Activated B cell treated with CpG ODN at 0.5 μM for 24 hours (primary cell): ENCODE measurements at places on chromosomes 13 and 19. TPM values are rescaled to one million over a fixed set of nuclear protein-coding genes. Genes with fewer than 3 reads are reported as not detected.

Gene PEPD
- 49.1 and 49.4 TPM in 2 replicates for total RNA-seq

Gene SIGLEC14
- total RNA-seq: 10.5 and 12.8 TPM in 2 replicates

Gene OR7A5
- not detected in 2 replicates for total RNA-seq

Gene FFAR2
- not detected in 2 replicates for total RNA-seq

Gene ZNF730
- total RNA-seq: 1.3 and 1.5 TPM in 2 replicates

GRCh38 chr19:13841086-13841961 lies 35.6 kb upstream of the NANOS3 start:
- peaks cover 82% of the 10 kb centered on the region for H3K4me1 ChIP-seq
- peak overlapping the region; percentile 86 for H3K4me3 ChIP-seq

DNA sequence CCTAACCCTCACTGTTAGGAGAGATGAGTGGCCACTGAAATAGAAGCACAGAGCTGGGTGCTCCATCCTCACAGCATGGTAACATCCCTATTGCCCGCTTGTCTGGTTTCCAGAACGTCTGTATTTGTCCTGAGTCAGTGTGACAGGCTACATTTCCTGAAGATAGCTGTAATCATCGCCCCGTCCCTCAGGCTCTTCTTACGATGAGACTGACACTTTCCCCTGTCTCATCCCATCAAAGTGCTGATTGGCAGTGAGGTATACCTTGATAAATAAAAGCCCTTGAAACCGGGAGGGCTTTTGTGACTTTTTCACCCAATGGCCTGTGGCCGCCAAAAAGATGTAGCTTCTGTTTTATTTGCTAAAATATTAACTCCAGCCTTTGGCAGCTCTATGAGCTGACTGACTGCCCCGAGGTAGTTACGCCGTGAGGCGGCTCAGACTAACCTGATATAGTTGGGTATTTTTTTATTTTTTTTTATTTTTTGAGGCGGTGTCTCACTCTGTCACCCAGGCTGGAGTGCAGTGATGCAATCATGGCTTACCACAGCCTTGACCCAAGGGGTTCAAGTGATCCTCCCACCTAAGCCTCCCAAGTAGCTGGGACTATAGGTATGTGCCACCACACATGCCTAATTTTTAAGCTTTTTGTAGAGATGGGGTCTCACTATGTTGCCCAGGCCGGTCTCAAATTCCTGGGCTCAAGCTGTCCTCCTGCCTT lies 5.7 kb upstream of the LRRC4B start:
- no peak for DNase-seq
- H3K4me1 ChIP-seq: no peaks in the 10 kb centered on the region
- H3K27ac ChIP-seq: no peak overlapping the region
- no peaks in the 10 kb centered on the region for H3K36me3 ChIP-seq
- H3K4me3 ChIP-seq: no peak overlapping the region
- peaks cover 10% of the 10 kb centered on the region for H3K27me3 ChIP-seq

DNA sequence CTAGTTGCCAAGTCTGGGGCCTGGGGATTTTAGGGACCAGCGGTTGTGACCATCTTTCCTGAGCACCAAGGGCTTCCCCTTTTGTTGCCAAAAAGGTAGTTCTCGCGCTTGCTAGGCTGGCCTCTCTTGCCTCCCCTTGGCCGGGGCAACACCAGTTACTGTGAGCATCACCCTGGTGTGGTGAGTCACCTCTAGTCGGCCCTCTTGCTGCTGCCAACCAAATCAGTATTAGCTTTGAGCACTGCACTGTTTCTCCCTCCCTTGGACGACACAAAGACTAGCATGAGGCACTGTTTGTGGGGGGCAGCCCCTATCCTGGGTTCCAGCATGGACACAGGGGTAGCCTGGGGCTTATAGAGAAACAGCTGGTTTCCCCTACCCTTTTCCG lies 6.9 kb downstream of the SYDE1 start:
- no peak overlapping the region for H3K4me3 ChIP-seq
- no peaks in the 10 kb centered on the region for H3K4me1 ChIP-seq
- peaks cover 42% of the 10 kb centered on the region for H3K36me3 ChIP-seq
- H3K27ac ChIP-seq: no peak overlapping the region

GRCh38 chr13:22325761-22326160 lies 654.9 kb downstream of the FGF9 start:
- no peak overlapping the region for H3K27ac ChIP-seq
- H3K4me1 ChIP-seq: no peaks in the 10 kb centered on the region
- H3K36me3 ChIP-seq: no peaks in the 10 kb centered on the region
- DNase-seq: no peak
- H3K27me3 ChIP-seq: no peaks in the 10 kb centered on the region
- H3K4me3 ChIP-seq: no peak overlapping the region

DNA sequence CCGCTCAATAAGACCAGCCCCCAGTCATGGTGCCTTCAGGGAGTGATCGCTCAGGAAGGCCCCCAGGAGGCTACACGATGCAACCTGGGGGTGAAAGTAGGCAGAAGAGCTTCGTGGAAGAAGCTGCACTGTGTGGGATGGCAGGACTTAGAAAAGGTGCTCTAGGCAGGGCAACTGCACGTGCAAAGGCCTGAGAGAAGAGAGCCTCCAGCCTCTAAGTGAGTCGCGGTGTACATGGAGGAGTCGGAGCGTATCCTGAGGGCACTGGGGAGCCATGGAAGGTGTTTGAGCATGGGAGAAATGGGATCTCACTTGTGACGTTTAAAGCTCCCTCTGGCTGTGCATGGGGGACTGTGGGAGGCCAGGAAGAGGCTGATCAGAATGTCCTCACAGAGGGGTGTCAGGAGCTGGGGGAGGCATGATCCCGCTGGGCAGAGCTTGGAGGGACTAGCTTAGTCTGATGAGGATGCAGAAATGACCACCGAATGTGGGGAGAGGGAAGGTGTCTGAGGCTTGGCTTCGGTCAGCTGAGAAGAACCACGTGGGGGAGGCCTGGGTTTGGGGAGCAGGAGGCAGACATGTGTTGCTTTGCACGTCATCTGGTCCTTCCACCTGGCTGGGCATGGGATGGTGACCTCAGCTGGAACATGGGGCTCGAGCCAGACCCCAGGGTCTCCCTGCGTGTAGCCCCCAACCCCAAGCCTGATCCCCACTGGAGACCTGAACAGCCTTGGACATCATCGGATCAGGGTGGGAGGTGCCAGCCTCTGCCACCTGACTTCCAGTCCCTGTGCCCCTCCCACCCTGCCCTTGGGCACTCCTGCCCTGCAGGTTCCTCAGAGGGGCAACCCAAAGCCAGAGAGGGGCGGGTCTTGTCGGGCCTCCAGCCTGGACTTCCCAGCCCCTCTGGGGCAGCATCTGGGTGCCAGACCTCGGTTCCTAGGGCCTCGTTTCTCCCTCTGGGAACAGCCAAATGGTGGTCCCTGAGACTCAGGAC lies 1.1 kb downstream of the APC2 start:
- H3K27ac ChIP-seq: no peak overlapping the region
- H3K27me3 ChIP-seq: peaks cover 55% of the 10 kb centered on the region
- H3K36me3 ChIP-seq: no peaks in the 10 kb centered on the region
- DNase-seq: no peak
- peak overlapping the region; percentile 44 for H3K4me3 ChIP-seq

GRCh38 chr13:112931028-112931934 lies 37.7 kb upstream of the MCF2L start:
- H3K27ac ChIP-seq: no peak overlapping the region
- H3K36me3 ChIP-seq: no peaks in the 10 kb centered on the region
- H3K4me3 ChIP-seq: no peak overlapping the region
- H3K27me3 ChIP-seq: peaks cover 26% of the 10 kb centered on the region
- no peak for DNase-seq
- peaks cover 6% of the 10 kb centered on the region for H3K4me1 ChIP-seq

GRCh38 chr13:66322193-66322740 lies 907.9 kb downstream of the PCDH9 start:
- no peaks in the 10 kb centered on the region for H3K4me1 ChIP-seq
- H3K27ac ChIP-seq: no peak overlapping the region
- no peaks in the 10 kb centered on the region for H3K36me3 ChIP-seq
- DNase-seq: no peak

- H3K27ac ChIP-seq: no peak overlapping the region
- peaks cover 4% of the 10 kb centered on the region for H3K36me3 ChIP-seq
- H3K4me3 ChIP-seq: no peak overlapping the region
- peaks cover 18% of the 10 kb centered on the region for H3K27me3 ChIP-seq
These were observed 34.5 kb downstream of the TINCR start for GRCh38 chr19:5533257-5533656.
